Hindlimb muscle (tissue), 1 donor: ENCODE measurements at places on chromosomes 3 and 15. TPM values are rescaled to one million over a fixed set of nuclear protein-coding genes. Genes with fewer than 3 reads are reported as not detected.

Gene CACNA2D2
- polyA plus RNA-seq, result 8.2 TPM

Gene NOP10
- 86.1 TPM for polyA plus RNA-seq

Gene LTF
- 3.7 TPM for polyA plus RNA-seq

Gene MFAP1
- 30.0 TPM for polyA plus RNA-seq

Gene ATP13A5
- 0.88 TPM for polyA plus RNA-seq

Gene SPTBN5
- 5.2 TPM for polyA plus RNA-seq

Gene CHST2
- 4.4 TPM for polyA plus RNA-seq

Gene VEPH1
- 1.0 TPM for polyA plus RNA-seq
